Right ventricle myocardium superior (tissue), 1 donor: ENCODE measurements at places on chromosomes 2 and 18. TPM values are rescaled to one million over a fixed set of nuclear protein-coding genes. Genes with fewer than 3 reads are reported as not detected.
A peak's percentile ranks its signal among the peaks of the same experiment; 100 is the strongest.

GALNT5 gene
- 0.16 TPM for total RNA-seq

ASAP2 gene
- 10.7 TPM for total RNA-seq

HSPE1 gene
- total RNA-seq = 107 TPM

ST8SIA5 gene
- total RNA-seq = 1.5 TPM

GALR1 gene
- total RNA-seq = 0.05 TPM

DNA sequence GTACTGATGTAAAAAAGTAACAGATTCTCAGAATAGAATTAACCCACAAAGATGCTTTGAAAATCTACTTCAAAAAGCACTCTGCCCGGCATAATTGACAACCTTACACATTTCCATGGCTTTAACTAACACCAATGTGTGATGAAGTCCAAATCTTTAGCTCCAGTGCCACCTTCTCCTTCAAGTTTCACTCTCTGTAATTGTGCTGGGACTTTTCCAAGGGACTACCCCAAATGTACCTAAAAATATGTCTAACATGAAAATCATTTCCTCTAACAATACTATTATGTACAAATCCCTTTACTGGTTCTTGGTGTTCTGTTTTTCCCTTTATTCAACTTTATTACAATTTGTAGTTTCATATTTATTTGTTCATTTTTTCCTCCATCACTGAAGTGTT lies 20.6 kb upstream of the UBE2E3 start:
- no peak for DNase-seq

GRCh38 chr2:226799976-226800940 lies 638 bp upstream of the IRS1 start:
- peak; percentile 61 for DNase-seq

DNA sequence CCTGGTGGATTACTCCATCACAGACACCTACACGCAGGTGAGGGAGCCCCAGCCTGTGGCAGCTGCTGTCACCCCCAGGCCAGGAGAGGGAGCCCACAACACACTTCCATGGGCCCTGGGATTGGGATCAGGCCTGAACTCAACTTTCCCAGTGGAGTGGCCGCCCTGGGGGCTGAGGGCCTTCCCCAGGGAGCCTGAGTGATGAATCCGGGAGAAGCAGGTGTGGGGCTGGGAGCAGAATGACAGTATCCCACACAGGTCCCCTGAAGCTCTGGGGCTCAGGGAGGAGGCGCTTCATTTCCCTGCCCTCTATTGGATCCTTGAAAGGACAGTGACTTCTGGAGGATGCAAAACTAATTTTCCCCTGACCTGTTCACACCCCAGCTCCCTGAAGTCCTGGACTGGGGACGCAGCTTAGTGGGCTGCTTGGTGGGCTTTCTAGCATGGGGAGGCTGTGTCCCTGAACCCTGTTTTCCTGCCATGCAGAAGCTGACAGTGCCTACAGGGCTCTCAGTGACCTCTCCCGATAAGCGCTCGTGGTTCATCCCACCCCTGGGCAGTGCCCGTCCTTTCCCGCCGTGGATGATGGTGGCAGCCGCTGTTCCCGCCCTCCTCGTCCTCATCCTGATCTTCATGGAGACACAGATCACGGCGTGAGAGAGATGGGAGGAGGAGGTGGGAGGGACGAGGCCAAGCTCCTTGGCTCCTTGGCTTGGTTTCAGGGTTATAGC lies 11.0 kb downstream of the SLC4A3 start:
- no peak for DNase-seq

DNA sequence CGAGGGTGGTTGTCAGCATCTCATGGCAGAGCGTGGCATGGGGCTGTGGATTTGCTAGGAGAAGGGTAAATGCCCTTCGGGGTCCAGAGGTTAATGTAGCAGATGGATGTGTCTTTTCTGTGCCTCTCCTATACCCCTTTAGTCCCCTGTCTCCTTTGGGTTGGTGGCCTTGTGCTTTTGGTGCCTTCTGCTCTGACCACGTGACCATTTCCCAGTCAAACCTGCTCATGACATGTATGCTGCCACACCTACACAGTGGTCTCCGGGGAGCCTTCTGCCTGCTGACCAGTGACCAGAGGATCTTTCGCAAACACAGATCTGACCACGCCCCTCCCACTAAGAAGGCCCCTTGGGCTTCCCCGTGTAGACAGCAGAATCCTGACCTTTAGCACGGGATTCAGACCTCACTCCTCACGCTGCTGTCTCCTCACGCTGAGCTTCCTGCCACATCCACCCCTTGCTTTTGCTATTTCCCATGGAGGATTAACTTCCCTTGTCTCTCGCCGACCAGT lies 116.2 kb downstream of the ACOXL start:
- DNase-seq = no peak

- no peak for DNase-seq
Measured at GRCh38 chr2:149225446-149225845, 104.9 kb upstream of the LYPD6 start.

DNA sequence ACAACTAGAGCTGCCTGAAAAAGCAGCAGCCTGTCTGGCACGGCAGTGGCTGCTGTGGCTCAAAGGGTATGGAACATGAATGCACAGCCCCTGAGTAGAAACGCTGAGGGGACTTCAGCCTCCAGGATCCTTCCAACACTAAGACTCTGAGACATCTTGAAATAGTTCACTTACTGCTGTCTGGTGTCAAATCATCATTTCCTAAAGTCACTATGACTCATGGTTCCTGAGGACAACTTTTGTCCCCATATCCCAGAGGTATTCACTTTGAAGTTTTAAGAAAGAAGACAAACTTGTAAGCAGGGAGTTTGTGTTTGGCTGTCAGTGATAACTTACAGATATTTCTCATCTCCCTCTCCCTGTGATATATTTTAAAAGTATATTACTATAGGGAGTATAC lies 33.3 kb upstream of the NEB start:
- no peak for DNase-seq

GRCh38 chr2:202769201-202769600 lies 102.4 kb downstream of the ICA1L start:
- DNase-seq = no peak

GRCh38 chr2:166727095-166727494 lies 161.2 kb upstream of the XIRP2 start:
- DNase-seq = no peak

- DNase-seq = no peak
Measured at GRCh38 chr18:6876641-6877041, 147.1 kb downstream of the ARHGAP28 start.

DNA sequence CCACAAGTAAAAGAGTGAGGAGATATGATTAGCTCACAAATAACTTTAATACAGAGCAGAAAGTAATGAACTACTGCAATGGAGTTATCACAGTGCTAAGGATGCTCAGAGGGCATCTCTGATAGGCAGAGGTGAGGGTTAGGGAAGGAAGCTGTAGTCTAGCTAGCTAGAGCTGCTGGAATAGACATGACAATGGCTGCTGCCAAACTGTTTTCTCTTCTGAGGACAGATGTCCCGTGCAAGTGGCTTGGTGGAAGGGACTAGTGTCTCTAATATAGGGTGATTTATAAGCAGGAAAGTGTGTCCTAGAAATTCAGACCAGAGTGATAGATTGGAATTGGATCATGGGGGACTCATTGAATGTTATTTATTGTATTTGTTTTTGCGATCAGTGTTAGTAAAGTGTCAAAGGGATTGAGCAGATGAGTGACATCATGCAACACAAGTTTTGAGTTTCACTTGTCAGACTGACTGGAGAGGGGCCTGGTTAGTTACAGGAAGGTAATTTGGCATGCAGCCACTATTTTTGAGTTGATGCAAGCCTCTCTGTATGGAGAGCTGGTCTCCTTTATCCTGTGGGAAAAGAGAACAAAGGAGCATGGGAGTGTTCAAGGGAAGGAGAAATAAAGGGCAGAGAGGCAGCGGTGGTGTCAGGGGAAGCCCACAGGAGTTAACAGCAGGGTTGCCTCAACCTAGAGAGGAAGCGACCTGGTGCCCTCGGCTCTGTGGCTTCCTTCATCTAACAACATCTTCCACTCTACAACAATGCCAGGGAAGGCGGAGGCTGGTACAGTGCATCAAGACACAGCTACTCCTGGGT lies 1.9 kb downstream of the CTLA4 start:
- no peak for DNase-seq

GRCh38 chr18:72638376-72638775 lies 94.2 kb upstream of the CBLN2 start:
- DNase-seq = no peak

GRCh38 chr2:117770730-117771129 lies 43.8 kb upstream of the DDX18 start:
- DNase-seq = no peak

DNA sequence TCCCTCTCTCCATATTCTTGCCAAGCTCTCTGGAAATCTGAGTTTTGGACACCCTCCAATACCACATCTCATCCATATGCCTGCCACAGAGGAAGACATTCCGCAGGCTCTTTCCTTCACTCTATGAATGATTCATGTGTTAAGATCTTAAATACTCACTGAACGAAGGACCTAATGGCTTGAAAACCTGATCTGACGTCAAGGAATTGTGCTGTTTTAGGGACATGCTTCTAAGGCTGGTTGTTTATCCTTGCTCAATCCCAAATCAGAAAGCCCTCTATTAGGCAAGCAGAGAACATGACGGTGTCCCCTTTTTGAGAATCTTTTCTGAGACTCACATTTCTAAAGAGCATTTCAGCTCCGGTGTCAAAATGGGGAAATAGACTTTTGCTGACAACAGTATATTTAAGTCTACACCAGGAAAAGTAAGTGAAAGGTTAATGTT lies 83.7 kb upstream of the GALNT5 start:
- DNase-seq = no peak

- DNase-seq = no peak
Measured at GRCh38 chr18:58311390-58311789, 267.4 kb downstream of the NEDD4L start.

DNA sequence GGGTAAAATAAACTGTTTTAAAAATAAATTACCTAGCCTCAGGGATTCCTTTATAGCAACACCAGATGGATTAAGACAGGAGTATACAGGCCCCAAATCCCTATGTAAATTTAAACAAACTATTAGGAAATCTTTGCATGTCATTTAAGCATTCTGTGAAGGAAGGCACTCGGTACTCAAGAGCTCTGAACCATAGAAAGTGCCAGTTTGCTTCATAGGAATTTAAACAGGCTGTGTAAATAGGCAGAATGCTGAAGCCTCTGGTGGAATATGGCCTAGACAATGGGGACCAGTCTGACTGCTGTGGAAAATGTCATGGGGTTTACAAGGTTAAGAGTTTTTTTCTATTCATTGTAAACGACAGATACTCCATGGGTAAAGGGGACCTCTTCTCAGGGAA lies 377.4 kb downstream of the DLGAP1 start:
- no peak for DNase-seq

DNA sequence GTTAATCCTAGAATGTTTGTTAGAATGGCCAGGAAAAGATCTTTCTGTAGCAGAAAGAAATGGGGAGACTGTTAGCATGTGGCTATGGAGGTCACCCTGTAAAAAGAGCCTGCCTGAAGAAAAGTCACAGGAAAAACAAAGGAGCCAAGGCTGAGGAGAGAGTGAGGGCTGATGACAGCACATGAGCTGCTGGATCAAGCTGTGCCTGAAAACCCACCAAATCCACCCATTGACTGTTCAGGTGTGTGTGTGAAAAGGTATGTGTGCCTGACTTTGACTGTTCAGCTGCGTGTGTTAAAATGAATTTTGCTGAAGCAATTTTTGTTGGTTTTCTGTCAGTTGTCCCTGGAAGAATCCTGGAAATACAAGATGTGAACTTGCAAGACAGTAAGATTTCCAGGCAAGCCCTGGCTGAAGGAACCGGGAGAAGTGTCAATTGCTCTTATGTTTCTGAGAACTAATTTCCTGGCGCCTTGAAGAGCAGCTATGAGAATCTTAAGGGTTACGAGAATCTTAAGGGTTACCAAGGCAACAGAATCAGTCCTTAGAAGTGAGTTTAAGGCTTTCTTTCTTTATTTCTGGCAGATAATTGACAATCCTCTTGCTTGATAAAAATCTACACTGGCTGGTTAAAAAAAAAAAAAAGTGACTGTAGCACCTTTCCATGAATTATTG lies 73.0 kb upstream of the LGALSL start:
- no peak for DNase-seq

DNA sequence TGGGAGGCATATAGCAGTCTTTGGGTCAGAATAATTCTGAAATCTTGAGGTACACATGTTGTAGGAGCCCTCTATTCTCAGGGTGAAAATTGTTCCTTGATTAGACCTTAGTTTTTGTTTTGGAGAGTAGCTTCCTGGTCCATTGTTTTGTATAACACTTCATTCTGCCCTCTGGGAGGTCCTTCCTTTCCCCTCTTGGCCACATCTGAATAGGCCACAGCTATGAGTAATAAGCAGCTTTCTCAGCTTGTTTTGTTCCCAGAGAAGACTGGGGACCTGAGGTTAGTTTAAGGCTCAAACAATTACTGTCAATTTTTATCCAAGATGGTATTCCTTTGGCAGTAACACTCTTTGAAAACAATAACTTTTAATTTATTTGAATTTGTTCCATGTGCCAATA lies 72.6 kb upstream of the NOL4 start:
- no peak for DNase-seq
